ENCODE measurements at places on chromosomes 13 and 19. TPM values are rescaled to one million over a fixed set of nuclear protein-coding genes. Genes with fewer than 3 reads are reported as not detected.

Gene TSSK6
- 3.8 TPM for total RNA-seq

Gene C1QTNF9B
- total RNA-seq: not detected

Gene CADM4
- total RNA-seq: 0.66 TPM

GRCh38 chr19:54461613-54462012 is 2.0 kb downstream of the LENG9 start:
- no peak for DNase-seq

Measured in activated naive CD4-positive, alpha-beta T cell treated with anti-CD3 and anti-CD28 coated beads, Interleukin-2, amount 50 U/mL, for 72 hours (primary cell).